ENCODE measurements at places on chromosomes 5 and 9. TPM values are rescaled to one million over a fixed set of nuclear protein-coding genes. Genes with fewer than 3 reads are reported as not detected.

DNA sequence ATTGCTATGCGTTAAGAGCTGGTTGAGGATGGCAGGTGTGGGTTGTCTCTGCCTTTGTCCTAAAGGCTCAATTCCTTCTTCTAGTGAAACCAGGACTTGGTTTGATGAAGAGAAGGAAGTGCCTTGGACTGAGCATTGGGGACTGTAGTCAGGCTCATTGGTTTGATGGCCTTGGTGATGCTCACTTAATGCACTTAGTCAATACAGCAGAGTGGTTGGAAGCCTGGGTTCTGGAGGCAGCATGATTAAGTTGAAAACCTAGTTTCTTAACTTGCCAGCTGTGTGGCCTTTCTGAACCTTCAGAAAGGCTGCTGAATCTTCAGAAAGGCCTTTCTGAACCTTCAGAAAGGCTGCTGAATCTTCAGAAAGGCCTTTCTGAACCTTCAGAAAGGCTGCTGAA lies 52.4 kb downstream of the PTTG1 start:
- no peaks in the 10 kb centered on the region for H3K27me3 ChIP-seq
- no peak overlapping the region for H3K4me3 ChIP-seq
- no peak overlapping the region for H3K27ac ChIP-seq
- peaks cover 12% of the 10 kb centered on the region for H3K4me1 ChIP-seq

DNA sequence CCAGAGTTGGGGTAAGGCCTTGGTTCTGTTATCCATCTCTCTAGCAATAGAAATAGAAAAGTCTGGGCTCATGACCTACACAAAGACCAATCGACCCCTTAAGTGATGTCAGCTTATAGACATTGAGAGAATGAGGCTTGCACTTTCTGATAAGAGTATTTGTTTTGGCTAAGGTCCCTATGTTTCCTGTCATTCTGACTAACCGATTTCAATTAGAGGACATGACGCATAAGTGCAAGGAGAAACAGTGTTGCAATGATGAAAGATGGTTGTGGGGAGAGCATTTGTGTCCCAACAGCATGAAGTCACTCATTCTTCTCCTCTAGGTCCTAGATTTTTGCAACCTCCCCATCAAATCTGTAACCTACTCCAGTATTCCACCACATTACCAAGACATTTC lies 255.1 kb downstream of the MAT2B start:
- no peaks in the 10 kb centered on the region for H3K27me3 ChIP-seq
- no peak overlapping the region for H3K4me3 ChIP-seq
- no peaks in the 10 kb centered on the region for H3K36me3 ChIP-seq
- DNase-seq = no peak

GRCh38 chr9:13823026-13823425 lies 490.9 kb downstream of the NFIB start:
- DNase-seq = no peak
- peaks cover 6% of the 10 kb centered on the region for H3K36me3 ChIP-seq
- H3K4me1 ChIP-seq = no peaks in the 10 kb centered on the region
- H3K27ac ChIP-seq = no peak overlapping the region

Gene SPINK1
- 2.0 TPM for total RNA-seq

Gene GNG10
- 33.4 TPM for total RNA-seq

Gene C5orf58
- 1.4 TPM for total RNA-seq
